Inflammatory macrophage (primary cell): ENCODE measurements at places on chromosomes 5 and 9.

- DNase-seq: no peak
Measured at GRCh38 chr9:120857481-120857880, 14.8 kb upstream of the PSMD5 start.

DNA sequence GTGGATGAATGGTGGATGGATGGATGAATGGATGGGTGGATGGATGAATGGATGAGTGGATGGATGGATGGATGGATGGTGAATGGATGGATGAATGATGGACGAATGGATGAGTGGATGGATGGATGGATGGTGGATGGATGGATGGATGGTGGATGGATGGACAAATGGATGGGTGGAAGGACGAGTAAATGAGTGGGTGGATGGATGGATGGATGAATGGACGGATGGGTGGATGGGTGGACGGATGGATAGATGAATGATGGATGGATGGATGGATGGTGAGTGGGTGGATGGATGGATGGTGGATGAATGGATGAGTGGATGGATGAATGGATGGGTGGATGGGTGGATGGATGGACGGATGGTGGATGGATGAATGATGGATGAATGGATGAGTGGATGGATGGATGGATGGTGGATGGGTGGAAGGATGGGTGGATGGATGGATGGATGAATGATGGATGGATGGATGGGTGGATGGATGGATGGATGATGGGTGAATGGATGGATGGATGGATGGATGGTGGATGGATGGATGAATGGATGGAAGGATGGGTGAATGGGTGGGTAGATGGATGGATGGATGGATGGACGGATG lies 58.6 kb downstream of the VAV2 start:
- no peak for DNase-seq

DNA sequence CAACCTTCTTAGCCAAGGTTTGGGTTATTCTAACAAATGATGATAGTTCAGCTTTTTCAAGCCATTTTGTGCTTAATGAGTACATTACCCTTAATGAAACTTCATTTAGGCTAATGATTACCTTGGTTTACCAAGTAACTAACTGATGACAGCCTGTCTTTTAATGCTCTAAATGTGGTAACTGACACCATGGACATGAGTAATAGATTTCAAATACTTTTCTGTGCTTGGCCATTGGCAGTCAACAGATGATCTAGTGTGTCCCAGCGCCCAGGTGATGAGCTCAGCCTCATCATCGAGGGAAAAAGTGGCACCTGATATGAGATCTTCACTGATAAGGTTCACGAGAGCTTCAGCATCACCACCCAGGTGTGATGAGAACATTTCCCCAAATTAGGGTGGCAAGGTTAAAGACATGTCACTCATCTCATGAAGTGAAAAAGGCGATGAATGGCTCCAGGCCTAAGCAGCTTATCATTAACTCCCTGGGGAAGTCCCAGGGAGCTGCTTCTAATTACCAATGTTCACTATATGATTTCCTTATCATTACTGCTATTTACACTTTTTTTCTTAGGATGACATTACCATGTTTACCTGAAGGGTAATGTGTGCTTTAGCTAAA lies 296.0 kb downstream of the SPOCK1 start:
- DNase-seq: no peak

- DNase-seq: no peak
Measured at GRCh38 chr5:113166852-113167366, 190.3 kb downstream of the DCP2 start.
